ENCODE measurements at places on chromosomes 7 and 10.

DNA sequence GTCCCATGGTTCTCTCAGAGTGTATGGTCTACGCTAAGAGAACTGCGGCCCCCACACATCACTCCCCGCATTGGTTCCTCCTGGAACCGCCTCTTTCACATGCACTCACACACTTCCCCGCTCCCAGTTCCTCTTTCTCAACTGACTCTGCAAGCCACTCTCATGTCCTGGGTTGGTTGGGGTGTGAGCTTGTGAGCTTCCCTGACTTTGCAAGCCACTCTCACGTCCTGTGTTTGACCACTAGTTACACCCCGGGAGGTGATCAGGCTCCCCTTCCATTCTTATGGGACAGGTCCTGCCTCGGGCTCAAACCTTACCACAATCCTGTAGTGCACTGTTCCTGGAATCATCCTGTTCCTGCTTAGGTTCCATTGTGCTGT, 105.0 kb downstream of the TRIM24 start:
- DNase-seq = no peak

DNA sequence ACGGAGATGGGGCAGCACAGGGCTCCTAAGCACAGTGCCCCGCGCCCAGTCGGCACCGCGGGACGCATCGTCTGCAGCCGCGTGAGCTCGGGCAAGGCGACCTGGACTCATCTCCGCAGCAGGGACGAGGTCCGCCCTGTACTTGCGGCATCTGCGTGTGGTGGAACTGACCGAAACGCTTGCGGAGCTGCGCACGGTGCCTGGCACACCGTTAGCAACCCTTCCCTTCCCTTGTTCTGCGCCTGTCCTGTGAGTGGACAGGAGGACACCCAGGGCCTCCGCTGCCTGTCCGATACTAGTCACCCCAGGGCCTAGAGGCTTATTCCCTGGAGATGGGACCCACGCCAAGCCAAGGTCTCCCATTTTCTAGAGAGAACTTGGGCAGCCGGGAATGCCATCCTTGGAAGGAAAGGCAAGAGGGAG, 98.5 kb downstream of the WDR11 start:
- no peak for DNase-seq

DNA sequence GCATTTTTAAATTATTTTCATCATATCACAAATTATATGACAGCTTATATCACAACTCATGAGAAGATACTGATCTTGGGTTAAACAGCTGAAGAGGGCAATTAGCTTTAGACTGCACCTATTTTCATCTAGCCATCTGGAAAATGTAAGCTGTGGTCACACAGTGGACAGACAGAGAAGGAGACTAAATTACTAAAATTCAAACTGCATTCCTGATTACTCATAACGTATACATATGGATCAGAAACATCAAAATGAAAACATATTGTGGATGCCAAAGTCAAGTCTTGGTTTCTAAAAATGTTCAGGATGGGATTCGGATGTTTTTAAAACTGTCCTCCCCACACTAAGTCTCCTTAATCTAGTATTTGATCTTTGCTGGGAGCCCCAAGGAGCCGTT, 6.6 kb downstream of the BBIP1 start:
- DNase-seq = no peak

GRCh38 chr10:11642566-11642965, 31.1 kb upstream of the USP6NL start:
- DNase-seq = no peak

DNA sequence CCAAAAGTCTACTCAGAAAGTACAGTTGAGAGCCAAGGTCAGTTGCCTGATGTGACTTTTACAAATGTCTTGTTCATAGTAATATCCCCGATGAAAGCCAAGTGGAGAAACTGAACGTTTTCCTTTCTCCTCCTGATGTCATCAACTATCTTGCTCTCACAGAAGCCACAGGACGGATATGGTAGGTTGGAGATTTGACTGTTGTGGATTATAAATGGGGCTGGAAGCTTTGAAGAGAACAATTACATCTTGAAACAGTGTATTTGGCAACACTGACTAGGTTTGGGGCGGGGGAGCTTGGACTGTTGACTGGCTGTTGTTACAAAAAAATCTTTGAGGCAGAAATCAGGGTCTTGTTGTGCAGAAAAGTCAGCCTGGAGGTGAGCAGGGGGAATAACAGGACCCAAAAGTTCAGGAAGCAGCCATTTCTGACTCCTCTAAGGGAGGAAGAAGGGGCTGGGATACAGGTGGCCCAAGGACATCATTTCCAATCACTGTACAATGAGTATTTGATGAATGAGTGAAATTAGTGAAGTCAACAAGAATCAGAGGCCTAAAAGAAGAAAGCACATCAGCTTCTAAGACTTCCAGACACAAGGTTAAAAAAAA, 24.3 kb downstream of the PLEKHS1 start:
- DNase-seq = no peak

- DNase-seq = no peak
Observed at GRCh38 chr7:4906682-4907081, 23.2 kb upstream of the RADIL start.

- no peak for DNase-seq
Observed at GRCh38 chr10:29546773-29547313, 87.9 kb downstream of the SVIL start.

DNA sequence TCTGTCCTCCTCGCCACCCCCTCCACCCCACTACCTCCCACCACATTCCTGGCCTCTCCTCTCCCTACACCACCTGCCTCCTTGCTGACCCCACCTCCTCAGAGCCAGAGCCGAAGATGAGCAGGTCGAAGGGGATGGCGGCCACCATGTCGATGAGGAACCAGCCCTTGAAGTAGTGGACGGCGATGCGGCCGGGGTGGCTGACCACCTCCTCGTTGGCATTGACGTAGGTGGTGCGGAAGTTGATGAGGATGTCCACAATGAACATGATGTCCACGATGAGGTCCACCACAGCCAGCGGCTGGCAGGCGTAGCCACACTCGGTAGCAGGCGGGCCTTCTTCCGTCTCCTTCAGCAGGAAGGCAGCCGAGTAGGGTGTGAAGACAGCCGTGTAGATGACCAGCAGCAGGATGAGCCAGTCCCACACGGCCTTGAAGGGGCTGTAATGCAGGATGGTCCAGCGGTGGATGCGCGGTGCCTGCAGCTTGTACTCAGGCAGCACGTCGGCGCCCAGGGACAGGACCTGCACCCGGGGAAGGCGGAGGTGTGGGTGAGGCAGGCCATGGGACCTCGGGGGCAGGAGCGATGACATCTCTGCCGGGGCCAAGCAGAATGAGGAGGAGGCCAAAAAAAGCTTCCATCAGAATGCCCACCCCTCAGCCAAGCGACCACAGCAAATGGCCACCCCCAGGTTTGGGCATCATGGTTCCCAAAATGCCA, 25.6 kb downstream of the KCNH2 start:
- no peak for DNase-seq

- no peak for DNase-seq
Observed at GRCh38 chr10:129869596-129870473, 94.2 kb downstream of the EBF3 start.

GRCh38 chr10:3980660-3981059, 195.7 kb upstream of the KLF6 start:
- no peak for DNase-seq

GRCh38 chr10:98316170-98316569, 48.2 kb upstream of the LOXL4 start:
- DNase-seq = no peak

- no peak for DNase-seq
Observed at GRCh38 chr7:85392789-85393188, 205.9 kb upstream of the SEMA3D start.

Data from naive thymus-derived CD8-positive, alpha-beta T cell (primary cell).